ENCODE measurements at places on chromosomes 16 and 17. TPM values are rescaled to one million over a fixed set of nuclear protein-coding genes. Genes with fewer than 3 reads are reported as not detected.

HEATR9 gene
- total RNA-seq: not detected

- peak overlapping the region; percentile 7 for H3K4me3 ChIP-seq
- no peaks in the 10 kb centered on the region for H3K27me3 ChIP-seq
- peak; percentile 63 for DNase-seq
- H3K27ac ChIP-seq: peak overlapping the region; percentile 94
Observed at GRCh38 chr17:15966879-15967248, 21.9 kb downstream of the ADORA2B start.

GRCh38 chr16:89113152-89113547 lies 19.5 kb downstream of the ACSF3 start:
- no peaks in the 10 kb centered on the region for H3K27me3 ChIP-seq
- H3K27ac ChIP-seq: no peak overlapping the region
- no peak overlapping the region for H3K4me3 ChIP-seq
- H3K4me1 ChIP-seq: no peaks in the 10 kb centered on the region
- H3K36me3 ChIP-seq: no peaks in the 10 kb centered on the region

DNA sequence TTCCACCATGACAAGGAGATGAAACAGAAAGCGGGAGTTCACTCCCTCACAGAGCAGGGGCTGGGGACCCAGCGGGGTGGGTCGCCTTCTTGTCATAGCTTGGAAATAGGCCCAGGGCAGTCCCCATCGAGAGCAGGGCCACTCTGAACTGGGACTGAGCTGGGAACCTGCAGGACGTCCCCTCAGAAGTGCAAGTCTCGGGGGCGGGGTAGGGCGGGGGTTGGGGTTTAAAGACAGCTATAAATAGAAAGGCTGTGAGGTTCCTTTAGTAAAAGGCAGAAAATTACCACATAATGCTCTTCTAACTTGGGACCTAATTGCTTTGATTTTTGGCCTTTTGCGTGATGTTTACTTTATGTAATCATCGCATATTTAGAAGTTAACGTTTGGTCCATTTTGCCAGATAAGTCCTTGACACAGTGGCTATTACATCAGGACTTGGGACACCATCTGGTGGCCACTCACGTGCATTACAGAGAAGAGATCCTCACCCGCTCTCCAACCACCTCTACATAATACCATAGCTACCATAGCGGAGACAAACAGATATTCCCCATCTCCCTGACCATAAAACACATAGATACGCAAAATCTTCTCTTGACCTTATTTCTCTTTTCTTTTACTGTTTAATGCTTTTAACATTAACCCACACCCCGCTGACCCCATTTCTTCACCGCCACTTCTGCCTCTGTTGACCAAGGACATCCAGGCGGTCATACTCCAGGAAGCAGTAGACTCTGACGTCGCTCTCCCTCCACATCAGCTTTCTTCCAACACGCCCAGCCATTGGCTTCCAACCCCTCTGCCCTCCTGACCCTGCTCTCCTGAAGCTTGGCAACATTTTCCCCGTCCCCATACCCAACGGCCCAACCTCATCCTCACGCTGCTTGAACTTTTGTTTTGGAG lies 27.5 kb upstream of the PIK3R6 start:
- no peaks in the 10 kb centered on the region for H3K36me3 ChIP-seq
- no peak overlapping the region for H3K27ac ChIP-seq
- no peak overlapping the region for H3K4me3 ChIP-seq
- no peaks in the 10 kb centered on the region for H3K4me1 ChIP-seq

- H3K4me3 ChIP-seq: no peak overlapping the region
- H3K27ac ChIP-seq: no peak overlapping the region
- no peaks in the 10 kb centered on the region for H3K4me1 ChIP-seq
- H3K27me3 ChIP-seq: peaks cover 91% of the 10 kb centered on the region
Observed at GRCh38 chr17:77657839-77658238, 300.7 kb upstream of the TNRC6C start.
